ENCODE measurements at places on chromosomes 1 and 21. TPM values are rescaled to one million over a fixed set of nuclear protein-coding genes. Genes with fewer than 3 reads are reported as not detected.

The HEYL gene
- total RNA-seq: 9.9 TPM

The KCNK1 gene
- 8.3 TPM for total RNA-seq

The SPATA17 gene
- total RNA-seq: 5.8 TPM

The FCRL5 gene
- total RNA-seq: not detected

The HMCN1 gene
- 8.9 TPM for total RNA-seq

The AIM2 gene
- total RNA-seq: 0.27 TPM

The RGS13 gene
- total RNA-seq: not detected

The AMY1A gene
- total RNA-seq: not detected

The NFASC gene
- 4.0 TPM for total RNA-seq

DNA sequence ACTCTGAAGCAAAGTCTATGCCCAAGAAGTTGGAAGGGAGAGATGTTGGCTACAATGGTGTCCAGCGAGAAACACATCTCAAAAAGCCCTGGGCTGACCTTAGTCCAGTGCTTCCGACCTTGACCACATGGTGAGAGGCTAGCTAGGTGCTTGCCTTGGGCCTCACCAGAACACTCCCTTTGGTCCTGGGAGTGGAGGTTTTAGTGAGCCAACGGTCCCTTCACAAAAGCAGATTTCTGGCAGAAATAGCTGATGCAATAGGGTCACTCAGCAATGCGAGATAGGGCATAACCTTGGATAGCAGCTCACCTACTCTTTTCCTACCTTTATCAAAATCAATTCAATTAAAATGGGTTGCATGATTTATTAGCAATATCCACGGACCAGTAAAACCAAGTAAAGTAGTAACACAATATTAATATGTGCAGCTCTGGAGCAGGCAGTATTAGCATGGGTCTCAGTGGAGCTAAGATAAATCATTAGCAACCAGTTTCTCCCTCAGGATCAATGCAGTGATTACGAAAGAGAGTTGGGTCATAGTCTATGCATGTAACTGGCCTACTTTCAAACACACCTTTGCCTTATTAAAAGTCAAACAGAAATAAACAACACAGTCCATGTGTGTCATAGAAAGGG is 1.9 kb downstream of the SLC30A10 start:
- DNase-seq: no peak

- no peak for DNase-seq
Measured at GRCh38 chr1:28119556-28119955, 31.1 kb upstream of the EYA3 start.

GRCh38 chr1:163063143-163063542 is 6.0 kb upstream of the RGS4 start:
- no peak for DNase-seq

DNA sequence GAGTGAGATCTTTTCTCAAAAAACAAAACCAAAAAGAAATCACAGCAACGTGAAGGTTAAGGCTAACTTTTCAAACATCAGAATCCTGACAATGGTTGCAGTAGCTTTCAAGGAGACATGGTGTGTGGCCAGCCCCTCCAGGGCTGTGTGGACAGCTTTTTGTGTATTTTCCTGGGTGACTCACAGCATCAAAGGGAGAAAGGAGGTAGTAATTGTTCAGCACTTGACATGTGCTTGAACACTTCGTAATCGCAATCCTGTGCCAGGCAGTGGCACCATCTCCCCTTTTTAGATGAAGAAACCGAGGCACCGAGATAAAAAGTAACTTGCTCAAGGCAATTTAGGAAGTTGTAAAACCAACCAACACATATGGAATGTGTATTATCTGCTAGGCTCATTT is 10.3 kb downstream of the NBL1 start:
- no peak for DNase-seq

GRCh38 chr1:192609110-192610079 is 26.6 kb upstream of the RGS13 start:
- DNase-seq: peak; percentile 11

- DNase-seq: no peak
Measured at GRCh38 chr1:164561472-164561871, 2.5 kb downstream of the PBX1 start.

DNA sequence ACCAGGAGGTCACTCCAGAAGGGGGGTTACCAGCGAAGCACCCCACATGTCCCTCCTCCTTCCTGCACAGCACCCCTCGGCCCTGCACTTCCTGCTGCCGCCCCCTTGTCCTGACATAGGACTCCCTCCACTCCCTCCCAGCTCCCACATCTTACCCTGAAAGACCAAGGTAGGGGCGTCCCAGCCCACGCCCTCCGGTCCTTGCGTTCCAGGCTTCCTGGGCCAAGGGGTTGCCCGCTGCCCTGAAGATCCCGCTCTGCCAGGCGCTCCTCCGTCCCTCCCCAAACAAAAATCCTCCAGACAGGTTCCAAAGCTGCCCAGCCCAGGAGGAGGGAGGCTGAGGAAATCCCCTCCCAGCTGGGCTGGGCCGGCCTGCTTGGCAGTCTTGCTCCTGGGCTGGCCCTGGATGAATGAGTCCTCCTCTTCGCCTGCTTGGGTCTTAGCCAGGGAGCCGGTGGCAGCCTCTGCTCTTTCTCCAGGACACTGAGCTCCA is at the start of gene RHBDL2:
RHBDL2 (minus strand) TSS at position 304 of the 493 bp plus-strand sequence. CDS start 22,618 bp downstream, outside the sequence.
- peak; percentile 88 for DNase-seq

DNA sequence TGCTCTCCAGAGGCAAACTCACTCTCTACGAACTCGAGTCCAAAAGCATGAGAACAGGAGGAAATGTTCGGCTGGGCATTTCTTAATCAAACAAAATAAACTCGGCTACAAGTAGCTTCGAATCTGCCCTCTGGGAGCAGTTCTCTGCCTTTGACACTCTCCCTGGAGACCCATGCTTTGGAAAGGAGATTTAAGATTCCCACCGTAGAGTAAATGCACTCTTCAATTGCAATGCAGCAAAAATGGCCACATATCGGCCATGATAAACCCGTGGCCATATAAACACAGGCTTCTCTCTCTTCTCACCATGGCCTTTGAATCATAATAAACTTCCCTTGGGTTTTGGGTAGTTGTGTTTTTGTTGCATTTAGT is 215.4 kb downstream of the TOMM20 start:
- no peak for DNase-seq

DNA sequence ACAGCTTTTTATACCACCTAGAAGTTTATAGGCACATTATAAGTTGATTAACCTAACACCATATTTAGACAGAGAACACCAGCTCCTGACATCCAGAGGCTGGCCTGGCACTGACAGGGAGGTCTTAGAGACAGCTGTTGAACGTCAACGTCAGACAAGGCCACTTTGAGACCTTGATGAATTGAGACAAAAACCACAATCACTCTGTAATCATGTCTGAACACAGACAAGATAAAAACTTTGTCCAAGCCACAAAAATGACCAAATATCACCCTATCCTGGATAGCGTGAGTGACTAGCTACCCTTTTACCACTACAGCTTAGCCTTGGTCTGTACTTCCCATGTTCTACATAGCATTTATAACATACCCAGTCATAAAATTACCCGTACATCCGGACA is 403.6 kb upstream of the CHRM3 start:
- DNase-seq: no peak

DNA sequence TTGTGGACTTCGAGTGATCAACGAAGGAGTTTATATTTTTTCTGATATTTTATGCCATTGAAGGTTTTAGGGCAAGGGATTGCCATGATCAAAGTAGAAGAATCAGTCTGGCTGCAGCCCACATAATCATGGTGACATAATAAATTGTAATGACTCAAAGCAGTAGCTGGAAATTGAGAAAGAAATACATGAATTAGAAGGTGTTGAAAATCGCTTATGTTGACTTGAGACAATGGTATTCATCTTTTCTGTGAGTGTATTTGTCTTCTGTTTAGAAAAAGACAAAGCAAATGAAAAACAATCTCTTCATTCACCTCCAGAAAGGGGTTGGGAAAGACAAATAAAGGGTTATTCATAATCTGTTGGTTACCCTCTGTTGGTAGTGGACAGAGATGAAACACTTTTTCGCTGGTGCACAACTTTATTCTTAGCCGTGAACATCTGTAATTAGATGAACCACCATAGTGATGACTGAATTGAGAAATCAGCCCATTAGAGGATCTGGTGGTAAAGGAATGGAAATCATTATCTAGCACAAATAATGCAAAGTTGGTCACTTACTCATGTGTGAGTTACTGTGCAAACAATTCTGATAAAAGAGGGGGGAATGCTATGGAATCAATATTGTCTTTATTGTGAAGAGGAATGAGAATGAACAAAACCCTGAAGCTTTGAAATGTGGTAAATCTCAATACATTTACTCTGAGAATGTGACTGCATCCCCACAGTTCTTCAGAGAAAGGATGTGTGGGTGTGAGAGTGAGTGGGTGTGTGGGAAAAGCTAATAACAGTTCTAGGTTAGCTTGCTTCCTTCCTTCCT is 121.8 kb downstream of the NTNG1 start:
- no peak for DNase-seq

DNA sequence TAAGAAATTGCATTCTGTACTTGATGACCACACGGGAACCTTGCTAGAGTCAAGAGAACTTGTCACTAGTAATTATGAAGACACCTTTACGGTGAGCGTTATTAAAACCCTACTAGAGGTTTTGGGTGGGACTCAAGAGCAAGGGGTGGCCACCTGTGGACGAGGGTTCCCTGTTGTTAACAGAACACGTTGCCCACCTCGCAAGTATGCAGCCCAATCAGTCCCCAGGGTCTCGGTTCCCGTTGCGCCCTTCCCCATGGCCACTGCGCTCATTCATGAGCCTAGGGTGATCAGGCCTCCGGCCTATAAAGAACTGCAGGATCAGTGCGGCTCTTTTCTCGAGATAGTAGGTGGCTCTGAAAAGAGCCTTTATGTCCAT is 30.2 kb upstream of the RNF187 start:
- no peak for DNase-seq

- DNase-seq: no peak
Measured at GRCh38 chr1:198494139-198494538, 46.3 kb downstream of the ATP6V1G3 start.

GRCh38 chr21:29064850-29065481 is 8.5 kb downstream of the CCT8 start:
- no peak for DNase-seq

- DNase-seq: no peak
Measured at GRCh38 chr1:18199462-18199861, 91.9 kb downstream of the IGSF21 start.

DNA sequence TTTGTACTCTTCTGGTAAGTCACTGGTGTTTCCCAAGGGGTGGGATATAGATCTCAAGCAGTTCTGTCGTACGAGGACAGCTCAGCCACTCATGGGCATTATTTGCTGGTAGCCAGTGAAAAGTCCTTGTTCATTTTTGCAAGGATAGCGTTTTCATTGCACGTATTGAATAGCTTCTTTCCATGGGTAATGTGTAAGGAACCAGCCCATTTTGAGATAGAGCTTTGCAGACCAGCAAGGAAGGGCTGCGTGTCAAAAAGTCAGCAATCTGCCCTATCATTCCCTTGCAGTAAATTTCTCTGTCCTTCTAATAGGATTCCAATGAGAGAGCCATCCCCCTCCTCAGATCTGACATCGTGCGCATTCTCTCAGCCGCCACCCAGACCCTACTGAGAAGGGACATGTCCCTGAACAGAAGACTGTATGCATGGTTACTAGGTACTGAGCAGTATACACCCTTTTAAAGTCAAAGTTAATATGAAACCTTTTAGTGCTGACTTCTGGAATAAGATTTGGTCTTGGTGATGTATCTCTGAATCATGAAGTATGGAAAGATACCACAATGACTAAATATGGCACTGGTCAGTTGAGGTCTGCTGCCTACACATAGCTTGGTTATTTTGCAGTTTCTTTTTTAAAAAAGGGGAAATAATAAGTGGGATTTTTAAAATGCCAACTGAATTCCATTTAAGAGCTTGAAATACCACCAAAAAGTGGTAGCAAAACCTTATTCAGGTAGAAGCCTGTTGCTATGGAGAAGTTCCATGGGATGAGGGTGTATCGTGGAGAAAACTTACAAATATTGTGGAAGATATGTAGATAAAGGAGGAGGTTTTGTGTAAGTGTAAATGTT is 55.3 kb downstream of the DOP1B start:
- no peak for DNase-seq

DNA sequence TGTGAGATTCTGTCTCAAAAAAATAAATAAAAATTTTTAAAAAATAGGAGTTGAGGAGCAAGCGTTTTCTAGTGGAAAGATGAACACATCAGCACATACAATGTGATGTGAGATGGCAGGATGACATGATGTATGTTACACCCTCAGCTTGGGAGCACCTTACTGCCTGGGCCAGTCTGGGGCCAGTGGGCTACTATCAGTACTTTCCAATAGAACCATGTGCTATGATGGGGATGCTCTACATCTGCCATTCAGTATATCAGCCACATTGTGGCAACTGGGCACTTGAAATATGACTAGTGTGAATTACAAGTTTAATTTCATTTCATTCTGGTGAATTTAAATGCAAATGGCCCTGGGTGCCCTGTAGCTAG is 156.0 kb downstream of the PGBD5 start:
- DNase-seq: no peak

DNA sequence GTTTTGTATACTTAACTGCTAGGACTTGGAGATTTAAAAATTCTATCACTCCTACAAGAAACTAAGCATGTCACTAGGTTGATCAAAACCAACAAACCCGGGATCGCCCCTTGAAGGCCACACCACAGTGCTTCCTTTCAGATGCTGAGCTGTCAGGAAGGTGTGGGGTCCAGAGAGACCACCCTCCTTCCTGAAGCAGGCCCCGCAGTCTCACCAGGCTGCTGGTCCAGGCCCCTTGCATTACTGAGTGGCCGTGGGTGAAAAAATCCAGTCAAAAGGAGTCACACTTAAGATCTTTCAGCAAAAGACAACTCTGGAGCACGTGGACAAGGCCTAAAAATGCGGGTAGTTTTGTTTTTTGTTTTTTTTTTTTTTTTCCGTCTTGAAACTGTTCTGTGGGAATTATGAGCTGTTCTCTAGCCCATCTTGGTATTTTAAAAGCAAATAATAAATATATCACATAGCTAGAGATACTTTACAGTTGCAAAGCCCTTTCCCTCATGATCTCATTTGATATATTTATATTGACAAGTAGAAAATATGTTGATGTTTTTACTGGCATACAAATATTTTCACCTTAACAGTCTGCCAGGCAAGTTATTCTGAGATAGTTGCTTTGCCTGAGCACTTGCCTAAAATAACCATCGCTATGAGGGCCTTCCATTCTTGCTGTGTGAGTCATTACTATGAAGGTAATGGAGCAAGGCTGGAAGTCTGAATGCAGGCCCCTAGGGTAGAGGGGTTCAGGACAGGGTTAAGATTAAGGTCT is 73.1 kb upstream of the EDEM3 start:
- peak; percentile 68 for DNase-seq

- peak; percentile 58 for DNase-seq
Measured at GRCh38 chr21:44304877-44305293, 5.0 kb downstream of the PFKL start.

Data from thyroid gland (tissue), 4 donors.